ENCODE measurements at places on chromosomes 6 and 20. TPM values are rescaled to one million over a fixed set of nuclear protein-coding genes. Genes with fewer than 3 reads are reported as not detected.

Gene SNAP25
- 6.1 TPM for polyA plus RNA-seq

Gene FRK
- 5.9 TPM for polyA plus RNA-seq

Gene SMLR1
- polyA plus RNA-seq, result 3.6 TPM

Gene PLCB1
- 36.9 TPM for polyA plus RNA-seq

Gene ANKEF1
- polyA plus RNA-seq, result 8.6 TPM

Gene PRSS16
- 0.10 TPM for polyA plus RNA-seq

Gene TFB1M
- 16.4 TPM for polyA plus RNA-seq

Gene HLA-DRA
- polyA plus RNA-seq, result 74.9 TPM

Gene TTLL9
- polyA plus RNA-seq, result 5.7 TPM

Gene PRDM13
- polyA plus RNA-seq, result not detected

Gene ANGPT4
- polyA plus RNA-seq, result 0.27 TPM

DNA sequence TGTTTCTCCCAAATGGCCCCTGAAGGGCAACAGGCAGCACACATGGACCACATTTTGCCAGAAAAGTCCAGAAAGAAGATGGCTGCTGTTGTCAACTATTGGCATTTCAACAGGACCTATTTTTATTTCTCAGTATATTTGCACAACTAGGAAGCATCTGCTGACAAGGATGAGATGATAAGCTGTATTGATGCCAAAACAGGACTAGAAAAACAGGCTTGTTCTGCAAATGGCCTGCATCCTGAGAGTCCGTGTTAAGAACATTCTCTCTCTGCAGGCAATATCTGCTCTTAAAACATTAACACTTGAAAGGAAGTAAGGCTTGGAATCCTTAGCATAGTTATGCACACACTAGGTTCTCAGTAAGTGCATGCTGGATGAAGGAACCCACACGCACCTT lies 283.7 kb downstream of the ESR1 start:
- DNase-seq, result no peak

- DNase-seq, result no peak
These were observed 15.8 kb downstream of the PCIF1 start for GRCh38 chr20:45950330-45950646.

GRCh38 chr6:125392682-125393081 lies 90.9 kb upstream of the HDDC2 start:
- DNase-seq, result no peak

- peak; percentile 91 for DNase-seq
These were observed 116.3 kb downstream of the OR2B2 start for GRCh38 chr6:27795697-27796494.

DNA sequence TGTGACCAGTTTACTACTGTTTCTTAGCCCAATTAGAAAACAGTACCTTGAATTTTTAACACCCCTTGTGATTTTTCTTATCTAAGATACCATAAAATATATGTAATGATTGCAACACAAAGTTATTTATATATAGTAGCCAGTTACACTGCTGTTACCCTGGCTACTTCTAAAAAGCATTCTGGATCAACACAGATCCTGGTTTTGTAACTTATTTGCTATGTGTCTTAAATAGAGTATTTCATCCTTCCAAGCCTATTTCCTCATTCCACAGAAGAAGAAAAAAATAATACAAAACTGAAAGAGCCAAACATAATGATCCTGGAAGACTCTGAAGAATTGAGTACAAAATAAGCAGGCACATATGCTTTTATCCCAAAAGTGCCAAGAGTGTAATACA lies 19.0 kb upstream of the GSTA4 start:
- DNase-seq, result no peak

DNA sequence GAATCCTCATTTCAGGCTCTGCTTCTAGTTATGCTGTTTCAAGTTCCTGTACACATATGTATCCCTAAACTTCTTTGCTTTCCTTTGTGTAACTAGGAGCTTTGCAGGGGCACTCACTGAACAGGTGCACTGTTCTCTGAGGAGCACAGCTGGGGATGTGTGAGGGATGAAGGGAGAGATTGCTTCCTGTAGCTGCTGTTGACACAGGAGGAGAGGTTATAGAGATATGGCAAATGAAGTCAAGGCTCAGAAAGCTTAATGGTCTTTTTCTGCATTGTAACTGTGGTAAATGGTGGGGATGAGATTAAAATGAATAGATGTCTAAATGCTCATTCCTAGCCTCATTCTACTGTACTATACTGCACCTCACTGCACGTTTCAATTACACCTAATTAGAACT lies 454.3 kb downstream of the BTBD3 start:
- DNase-seq, result no peak

GRCh38 chr20:13105864-13106457 lies 97.2 kb downstream of the SPTLC3 start:
- DNase-seq, result peak; percentile 27

GRCh38 chr20:62755817-62756724 lies 40.2 kb upstream of the MRGBP start:
- DNase-seq, result no peak

- DNase-seq, result no peak
These were observed 18.7 kb downstream of the DEK start for GRCh38 chr6:18245642-18246041.

DNA sequence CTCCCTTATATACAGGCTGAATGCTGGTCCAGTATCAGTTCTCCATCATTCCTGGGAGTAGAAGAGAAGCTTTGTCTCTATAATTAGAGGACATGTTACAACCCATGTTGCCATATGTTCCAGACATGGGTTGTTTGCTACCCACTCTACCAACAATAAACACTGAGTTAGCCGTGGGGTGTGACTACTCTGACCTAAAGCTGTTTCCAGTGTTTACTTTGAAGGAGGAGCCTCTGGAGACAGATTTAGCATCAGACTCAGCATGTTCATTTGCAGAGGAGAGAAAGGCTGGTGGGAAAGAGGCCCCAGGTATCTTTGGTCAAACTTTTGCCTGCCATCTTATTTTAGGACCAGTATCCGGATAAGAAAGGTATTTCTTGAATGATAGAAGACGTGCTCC lies 157.9 kb upstream of the SNX9 start:
- no peak for DNase-seq

GRCh38 chr6:90169374-90169773 lies 127.3 kb downstream of the BACH2 start:
- DNase-seq, result no peak

GRCh38 chr6:35686873-35687555 lies 1.7 kb downstream of the FKBP5 start:
- no peak for DNase-seq

DNA sequence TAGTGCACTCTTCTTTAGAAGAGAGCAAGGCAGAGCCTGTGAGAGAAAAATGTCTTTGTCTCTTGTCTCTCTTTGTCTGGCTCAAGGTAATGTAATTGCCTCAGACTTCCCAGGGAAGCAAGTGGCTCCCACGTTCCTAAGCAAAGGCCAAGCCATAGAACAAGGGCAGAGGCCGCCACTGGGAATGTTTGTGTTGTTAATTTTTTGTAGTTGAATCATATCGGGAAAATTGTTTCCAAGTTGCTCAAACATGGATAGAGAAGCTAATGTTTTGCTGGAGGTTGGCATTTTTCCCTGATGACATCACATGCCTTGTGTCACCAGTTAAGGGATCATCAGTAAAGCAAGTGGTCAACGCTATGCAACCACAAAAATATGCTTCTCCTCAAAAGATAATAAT lies 211.5 kb upstream of the FOXA2 start:
- DNase-seq, result no peak

- no peak for DNase-seq
These were observed 94.6 kb upstream of the INSM1 start for GRCh38 chr20:20273286-20273685.

- DNase-seq, result no peak
These were observed 72.0 kb upstream of the PRL start for GRCh38 chr6:22368794-22369193.

- no peak for DNase-seq
These were observed 35.6 kb downstream of the ADGRF4 start for GRCh38 chr6:47733879-47734558.

GRCh38 chr20:51661609-51662178 lies 106.5 kb downstream of the ATP9A start:
- DNase-seq, result no peak

DNA sequence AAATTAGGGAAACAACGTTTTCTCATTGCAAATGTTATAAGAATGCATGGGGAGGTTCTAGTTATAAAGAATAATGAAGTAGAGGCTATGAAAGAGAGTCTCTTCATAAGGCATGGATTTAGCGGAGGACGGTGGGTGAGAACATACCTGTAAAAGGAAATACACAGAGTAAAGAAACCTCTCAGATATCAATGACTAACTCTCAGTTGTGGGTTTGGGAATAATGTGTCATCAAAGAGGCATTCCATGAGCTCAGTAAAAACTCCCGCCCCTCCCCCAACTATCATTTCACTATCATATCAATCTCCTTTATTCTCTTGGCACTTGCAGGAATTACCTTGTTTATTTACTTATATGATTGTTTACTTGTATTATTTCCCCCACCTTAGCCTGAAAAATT lies 695.4 kb downstream of the PTPRT start:
- DNase-seq, result no peak

- no peak for DNase-seq
These were observed 12.1 kb upstream of the PAX1 start for GRCh38 chr20:21693322-21693721.

DNA sequence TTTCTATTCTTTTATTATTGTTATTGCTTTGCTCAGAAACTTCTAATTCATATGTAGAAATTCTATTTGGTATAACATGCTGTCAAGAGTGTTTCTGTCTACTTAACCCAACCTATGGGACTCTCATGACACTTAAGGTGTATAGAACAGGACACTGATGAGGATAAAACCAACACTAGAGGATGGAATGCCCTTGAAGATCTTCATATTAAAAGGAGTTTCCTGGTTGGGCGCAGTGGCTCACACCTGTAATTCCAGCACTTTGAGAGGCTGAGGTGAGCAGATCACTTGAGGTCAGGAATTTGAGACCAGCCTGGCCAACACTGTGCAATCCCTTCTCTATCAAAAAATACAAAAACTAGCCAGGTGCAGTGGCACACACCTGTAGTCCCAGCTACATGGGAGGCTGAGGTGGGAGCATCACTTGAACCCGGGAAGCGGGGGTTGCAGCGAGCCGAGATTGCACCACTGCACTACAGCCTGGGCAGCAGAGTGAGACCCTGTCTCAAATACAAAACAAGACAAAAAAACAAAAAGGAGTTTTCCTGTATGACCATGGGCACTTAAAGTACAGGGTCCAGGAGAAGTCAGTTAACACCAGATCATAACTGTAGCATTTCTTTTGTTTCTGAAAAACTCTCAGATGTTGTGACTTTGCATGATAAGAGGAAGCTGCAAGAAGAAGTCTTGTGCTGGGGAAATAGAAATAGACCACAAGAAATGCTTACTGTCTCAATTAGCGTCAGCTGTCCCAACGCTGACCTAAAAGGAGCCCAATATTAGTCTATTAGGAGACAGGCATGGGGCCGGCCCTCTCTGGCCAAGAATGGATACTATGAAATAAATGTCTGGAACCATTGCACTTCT lies 38.9 kb upstream of the CD2AP start:
- DNase-seq, result no peak

GRCh38 chr6:32244270-32244669 lies 20.4 kb upstream of the NOTCH4 start:
- DNase-seq, result no peak

DNA sequence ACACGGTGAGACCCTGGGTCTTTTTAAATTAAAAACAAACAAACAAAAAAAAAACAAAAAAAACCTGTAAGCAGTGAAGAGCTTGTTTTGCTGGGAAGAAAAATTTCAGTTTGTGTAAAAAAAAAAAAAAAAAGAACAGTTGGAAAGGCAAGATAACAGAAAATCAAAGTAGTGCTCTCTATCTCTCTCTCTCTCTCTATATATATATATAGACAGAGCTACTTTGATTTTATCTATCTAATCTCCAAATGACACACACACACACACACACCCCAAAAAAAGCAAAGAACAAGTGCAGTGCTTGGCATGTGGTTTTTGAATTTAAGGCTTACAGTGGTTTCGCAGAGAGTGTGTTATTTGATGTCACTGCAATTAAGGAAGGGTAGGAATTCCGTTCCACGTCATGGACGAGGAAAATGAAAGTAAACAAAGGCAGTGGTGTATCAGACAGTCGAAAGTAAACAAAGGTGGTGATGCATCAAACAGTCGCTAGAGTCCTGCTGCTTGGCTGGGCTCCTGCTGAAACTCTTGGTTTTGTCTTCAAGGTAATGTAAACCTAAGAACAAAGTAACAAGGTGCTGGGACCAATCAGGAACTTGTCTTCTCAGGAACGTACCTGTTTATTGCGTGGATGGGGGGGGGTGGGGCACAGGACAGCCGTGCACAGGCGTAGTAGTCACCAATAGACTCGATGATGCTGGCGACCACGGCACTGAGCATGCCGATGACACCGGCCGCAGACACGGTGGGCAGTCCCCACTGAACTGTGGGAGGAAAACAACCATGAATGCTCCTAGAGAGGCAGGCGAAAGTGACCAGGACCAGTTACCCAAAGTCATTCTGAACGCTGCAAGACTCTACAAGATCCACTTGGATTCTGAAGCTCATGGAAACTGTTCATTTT lies 131.8 kb downstream of the SLC23A2 start:
- DNase-seq, result peak; percentile 20

GRCh38 chr20:59786801-59787537 lies 146.5 kb downstream of the SYCP2 start:
- no peak for DNase-seq

- peak; percentile 22 for DNase-seq
These were observed 122.9 kb downstream of the AKAP7 start for GRCh38 chr6:131258010-131258652.

GRCh38 chr6:151807513-151808370 lies at the start of gene ESR1:
Gene ESR1 (plus strand): TSS chr6:151807682. CDS start chr6:151807913, 231 bp downstream.
- DNase-seq, result no peak

- no peak for DNase-seq
These were observed 15.4 kb downstream of the EZR start for GRCh38 chr6:158803733-158804143.

- no peak for DNase-seq
These were observed 110.9 kb downstream of the ARMC2 start for GRCh38 chr6:108958900-108959770.

DNA sequence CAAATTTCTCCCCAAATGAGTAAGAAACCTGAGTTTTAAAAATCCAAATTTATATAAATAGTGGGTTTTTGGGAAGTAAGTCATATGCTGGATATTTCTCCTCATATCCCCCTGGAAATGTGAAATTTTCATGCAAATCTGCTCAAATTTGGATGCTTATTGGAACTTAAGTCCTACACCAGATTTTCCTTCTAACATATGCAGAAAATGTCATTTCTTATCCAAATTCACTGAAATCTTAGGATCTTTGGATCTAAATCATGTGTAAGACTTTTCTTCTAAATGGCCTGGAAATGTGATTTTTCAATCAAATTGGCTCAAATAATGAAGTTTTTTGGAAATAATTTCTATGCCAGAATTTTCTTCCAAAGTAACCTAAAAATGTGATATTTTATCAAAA lies 33.0 kb downstream of the ZNF133 start:
- DNase-seq, result no peak
